Stimulated activated CD8-positive, alpha-beta memory T cell treated with anti-CD3 and anti-CD28 coated beads, Interleukin-12 subunit alpha, Interleukin-12 subunit beta, amount 100 ng/mL, for 4 hours (primary cell): ENCODE measurements at places on chromosomes 2 and 18.

DNA sequence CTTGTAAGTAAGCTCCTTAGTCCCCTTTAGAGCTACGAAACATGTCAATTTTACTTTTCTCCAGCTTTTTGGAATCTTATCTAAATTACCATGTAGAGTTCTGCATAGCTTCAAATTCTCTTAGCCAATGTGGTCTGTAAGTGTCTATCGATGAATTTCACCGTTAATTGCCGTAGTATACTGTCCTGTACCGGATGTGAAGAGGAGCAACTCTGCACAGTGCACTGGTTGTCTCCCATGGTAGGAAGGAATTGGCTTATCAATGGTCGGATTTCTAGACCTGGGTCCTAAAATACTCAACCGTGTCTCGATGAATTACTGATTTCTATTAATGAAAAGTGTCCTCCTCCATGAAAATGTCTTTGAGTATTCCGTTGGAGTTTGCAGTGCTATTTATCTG, 1.9 kb downstream of the NOP58 start:
- DNase-seq: no peak

GRCh38 chr2:80737047-80737446, 432.5 kb upstream of the LRRTM1 start:
- DNase-seq: no peak

GRCh38 chr18:48670751-48671560, 132.1 kb downstream of the CTIF start:
- DNase-seq: no peak

- DNase-seq: peak; percentile 25
Observed at GRCh38 chr2:38375696-38376345, 1.3 kb downstream of the ATL2 start.

- no peak for DNase-seq
Observed at GRCh38 chr2:118865106-118865505, 17.7 kb upstream of the EN1 start.

DNA sequence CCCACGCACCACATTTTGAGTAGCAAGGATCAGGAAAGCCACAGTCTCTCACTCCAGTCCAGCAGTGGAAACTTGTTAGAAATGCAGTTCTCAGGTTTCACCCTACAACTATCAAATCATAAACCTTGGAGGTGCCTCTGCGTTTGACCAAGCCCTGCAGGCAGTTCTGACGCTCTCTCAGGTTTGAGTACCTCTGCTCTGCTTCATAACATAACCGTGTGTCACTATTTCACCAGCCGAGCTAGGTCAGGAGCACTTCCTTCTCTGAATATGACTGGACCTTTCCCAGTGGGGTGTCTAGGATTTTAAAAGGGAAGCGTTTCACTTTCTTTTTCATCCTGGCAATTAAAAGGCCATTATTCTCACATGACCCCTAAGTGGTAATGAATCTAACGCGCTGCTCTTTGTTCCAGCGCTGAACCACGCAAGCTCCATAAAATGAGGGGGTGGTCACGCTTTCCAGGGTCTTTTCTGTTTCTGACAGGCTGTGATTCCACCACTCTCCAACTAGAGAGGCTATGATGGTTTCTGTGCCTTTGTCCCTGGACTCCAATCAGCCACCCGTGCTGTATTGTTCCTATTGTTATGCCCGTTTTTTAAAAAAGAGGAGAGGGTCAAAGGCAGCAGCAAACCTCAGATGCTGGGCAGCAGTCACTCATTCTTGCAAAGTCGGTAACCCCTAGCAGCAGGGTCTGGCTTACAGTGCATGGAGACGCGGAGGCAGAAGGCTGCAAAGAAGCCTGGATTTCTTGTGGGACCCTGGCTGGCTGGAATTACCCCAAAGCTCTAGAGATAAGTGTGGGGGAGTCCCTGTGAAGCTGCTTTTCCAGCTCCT, 75.2 kb upstream of the CTNNA2 start:
- no peak for DNase-seq

DNA sequence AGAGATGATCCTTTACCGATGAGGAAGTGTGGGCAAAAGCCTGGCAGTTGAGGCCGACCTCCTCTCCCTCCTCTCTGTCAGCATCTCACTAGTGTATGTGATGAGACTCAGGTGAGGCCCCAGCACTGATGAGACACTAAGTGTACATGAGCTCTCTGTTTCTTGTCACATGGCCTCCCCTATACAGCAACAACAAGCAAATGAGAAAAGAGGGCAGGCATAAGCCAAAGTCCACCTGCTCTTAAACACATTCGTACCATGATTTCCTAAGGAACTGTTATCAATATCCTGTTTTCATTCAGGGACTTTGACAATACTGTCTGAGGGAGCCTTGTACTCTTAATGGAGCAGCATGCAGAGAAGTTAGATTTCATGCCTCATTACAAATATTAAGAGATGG, 113.0 kb downstream of the CNTNAP5 start:
- DNase-seq: no peak

- no peak for DNase-seq
Observed at GRCh38 chr2:180763263-180763989, 217.0 kb upstream of the UBE2E3 start.

DNA sequence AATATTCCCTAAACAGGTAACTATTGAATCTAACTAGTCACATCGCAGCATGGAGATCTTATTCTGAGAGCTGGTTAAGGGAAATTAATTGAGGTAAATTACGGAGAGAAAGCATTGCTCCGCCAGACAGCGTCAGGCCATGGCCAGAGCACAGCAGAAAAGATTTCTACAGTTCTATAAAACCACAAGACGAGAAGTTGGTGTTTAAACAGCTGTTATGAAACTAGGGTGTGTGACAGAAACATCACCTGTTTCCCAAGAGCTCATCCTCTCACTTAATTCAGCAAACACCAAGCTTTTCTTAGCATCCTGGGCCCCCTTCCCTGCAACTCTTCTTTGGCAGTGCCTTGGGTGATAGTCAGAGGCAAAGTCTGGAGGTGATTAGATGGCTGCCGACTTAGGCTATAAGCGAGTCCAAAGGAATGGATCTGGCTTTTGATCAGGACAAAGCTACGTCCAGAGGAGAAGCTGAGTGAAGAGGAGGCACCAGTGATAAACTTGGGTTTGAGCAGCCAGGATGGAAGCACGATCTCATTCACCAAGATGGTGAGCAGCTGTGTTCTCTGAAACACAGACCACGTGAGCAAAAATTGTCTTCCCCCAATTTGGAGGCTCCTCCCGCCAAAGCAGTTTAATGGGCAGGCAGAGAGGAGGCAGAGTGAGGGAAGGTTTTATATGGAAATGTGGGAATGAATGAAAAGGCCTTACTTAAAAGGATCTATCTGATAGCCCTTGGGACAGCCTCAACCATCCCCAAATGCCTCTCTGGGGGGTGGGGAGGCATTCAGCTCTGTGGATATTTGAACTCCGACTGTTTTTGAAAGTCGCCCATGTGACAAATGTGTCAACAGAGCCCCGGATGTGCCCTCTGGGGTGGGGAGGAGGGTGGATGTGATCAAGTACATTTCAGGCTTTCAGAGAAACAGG, 57.8 kb downstream of the PKDCC start:
- peak; percentile 52 for DNase-seq

DNA sequence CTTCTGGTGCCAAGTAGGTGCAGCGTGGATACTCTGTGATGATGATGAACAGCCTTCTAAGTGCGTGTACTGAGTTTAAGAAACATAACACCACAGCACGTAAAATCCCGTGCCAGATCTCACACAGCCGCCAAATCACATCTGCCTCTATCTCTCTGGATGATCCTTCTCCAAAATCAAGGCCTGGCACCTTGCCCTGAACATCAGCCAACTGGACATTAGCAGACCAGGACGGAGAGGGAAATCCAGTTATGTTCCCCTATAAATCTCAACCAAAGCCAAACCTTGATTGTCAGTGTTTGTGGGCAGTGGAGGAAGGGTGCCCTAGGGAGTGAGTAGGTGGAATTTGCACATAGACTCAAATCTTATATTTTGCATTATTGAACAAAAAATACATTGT, 164.3 kb downstream of the MIB1 start:
- DNase-seq: no peak

DNA sequence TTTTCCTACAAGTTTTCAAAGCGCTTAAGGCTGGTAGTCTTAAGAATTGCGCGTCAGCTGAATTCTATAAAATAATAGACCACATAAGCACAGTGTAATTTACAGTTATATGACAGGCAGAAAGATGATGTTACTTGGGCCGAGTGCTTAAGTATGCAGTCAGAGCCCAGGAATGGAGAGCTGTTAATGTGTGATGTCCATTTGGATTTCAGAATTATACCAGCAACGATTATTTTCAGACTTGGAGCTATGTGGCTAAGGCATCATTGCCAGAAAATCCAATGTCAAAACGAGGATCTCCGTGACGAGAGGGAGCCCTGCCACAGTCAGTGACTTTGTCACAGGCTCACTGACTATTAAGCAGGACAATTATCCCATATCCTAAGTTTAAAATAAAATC, 3.4 kb downstream of the KLF7 start:
- DNase-seq: no peak

GRCh38 chr2:119383410-119384140, 16.8 kb downstream of the DBI start:
- no peak for DNase-seq

DNA sequence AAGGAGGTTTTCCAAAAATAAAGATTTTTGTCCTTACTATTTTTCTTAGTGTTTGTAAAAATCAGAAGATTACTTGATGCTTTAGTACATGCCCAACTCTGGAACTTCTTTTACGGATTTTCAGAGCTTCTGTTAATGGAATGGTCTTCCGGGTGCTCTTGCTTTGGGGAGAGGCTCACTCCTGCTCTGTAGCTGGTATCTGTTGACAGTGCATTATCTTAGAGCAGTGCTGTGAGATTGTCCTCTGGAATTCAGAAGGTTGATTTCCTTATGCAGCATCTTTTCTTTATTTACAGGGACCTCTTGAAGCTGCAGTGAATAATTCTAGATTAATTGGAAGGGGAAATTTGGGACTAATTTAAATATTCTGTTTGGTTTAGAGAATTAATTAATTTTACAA, 4.6 kb downstream of the MAPRE2 start:
- DNase-seq: no peak

- no peak for DNase-seq
Observed at GRCh38 chr2:176521878-176522670, 252.8 kb downstream of the MTX2 start.

- DNase-seq: no peak
Observed at GRCh38 chr2:178764097-178764496, 43.1 kb downstream of the TTN start.

GRCh38 chr2:214542866-214543265, 132.0 kb downstream of the VWC2L start:
- no peak for DNase-seq

GRCh38 chr2:10084223-10084865, 4.1 kb upstream of the CYS1 start:
- no peak for DNase-seq

DNA sequence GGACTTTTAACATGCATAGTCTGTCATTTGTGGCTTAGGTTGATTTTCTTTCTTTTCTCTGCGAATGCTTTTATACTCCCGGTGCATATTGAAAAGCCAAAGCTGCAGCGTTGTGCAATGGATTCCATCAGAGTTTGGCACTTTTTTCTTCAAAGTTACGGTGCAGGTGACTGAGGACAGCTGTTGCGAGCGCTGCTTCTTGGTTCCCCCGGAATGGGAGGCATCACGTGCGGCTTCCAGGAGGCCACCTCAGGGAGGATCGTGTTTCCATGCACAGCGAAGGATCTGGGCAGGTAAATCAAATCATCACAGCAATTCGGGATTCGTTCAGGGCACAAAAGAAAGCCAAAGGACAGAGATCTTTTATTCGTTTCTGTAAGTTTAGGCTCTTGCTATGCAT, 109.6 kb upstream of the ALKAL2 start:
- DNase-seq: no peak

- DNase-seq: no peak
Observed at GRCh38 chr2:21431078-21431477, 307.3 kb downstream of the TDRD15 start.

DNA sequence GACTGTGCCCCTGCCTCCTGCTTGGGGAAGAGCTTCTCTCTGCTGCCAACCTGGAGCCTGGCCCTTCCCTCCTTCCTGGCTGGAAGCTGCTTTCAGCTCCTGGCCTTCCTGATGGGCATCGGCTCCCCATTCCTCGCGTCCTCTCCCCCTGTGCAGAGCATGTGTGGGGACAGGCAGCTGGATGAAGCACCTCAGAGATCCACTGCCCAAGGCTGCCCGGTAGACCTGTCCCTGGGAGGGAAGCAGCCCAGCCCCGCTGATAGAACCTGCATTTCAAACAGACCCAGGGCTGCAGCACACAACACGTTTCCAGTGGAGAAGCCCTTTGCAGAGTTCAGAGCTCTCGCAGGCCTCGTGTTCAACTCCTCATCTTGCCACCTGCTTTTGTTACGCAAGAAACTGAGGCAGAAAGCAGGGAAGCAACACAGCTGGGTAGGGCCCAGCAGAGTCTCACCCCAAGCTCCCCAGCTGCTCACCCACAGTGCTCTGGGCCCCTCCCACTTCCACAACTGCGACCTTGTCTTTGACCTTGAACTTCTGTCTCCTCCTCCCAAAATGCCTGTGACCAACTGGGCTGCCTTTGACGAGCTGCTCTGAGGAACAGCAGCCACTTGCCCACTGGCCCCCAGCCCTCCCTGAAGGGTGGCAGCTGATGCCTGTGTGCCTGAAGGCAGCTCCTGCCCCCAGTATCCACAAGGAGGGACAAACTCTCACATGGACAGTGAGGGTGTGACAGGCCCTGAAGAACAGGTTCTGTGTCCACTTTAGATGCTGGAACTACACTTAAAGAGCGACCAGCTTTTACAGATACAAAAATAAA, 65.5 kb downstream of the PARD6G start:
- DNase-seq: no peak

DNA sequence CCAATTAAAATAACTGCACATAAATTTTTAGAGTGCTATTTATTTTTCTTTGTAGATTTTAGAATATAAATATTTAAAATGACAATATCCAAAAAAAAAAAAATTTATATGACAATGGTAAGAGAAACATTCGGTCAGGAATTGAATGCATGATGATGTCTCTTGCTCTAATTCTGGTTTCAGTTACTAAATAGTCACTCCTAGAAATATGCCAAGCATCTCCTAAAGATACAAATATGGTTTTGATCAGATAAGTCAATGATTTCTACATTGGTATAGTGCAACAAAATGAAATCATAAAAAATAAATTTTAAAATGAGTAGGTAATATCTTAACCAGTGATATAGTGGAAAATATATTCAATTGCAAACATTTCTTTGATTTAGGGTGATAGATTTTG, 95.9 kb upstream of the ACKR3 start:
- DNase-seq: no peak

DNA sequence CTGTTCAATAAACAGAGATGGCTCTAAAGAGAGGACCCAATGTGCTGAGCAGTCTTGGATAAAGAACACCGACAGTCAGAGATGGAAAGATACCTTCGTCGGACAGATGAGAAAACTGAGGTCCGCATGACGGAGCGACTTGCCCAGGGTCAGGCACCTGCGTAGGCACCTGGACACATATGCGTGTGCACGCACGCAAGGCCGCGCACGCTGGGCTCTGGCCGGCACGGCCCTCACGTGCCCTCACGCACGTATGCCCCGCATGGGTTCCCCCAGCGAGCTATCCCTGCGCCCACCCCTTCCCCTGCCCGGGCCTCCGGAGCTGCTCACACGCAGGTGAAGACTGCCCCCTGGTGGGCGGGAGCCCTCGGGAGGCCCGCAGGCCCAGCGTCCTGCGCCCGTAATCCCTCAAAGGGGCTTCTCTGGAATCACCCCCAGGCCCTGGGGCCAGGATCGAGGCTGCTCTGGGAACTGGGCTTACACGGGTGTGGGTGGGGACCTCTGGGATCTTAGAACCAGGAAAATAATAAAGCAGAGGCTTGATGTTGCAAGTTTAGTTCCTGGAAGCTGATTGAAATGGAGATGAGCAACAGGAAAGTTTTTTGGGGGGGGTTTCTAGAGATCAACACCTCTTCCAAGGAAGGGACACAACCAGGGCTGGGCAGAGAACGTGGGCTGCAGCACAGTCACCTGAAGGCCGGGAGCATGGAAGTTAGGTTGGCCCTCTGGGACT, 246.3 kb downstream of the TNS1 start:
- DNase-seq: peak; percentile 46
